Glutamatergic neuron (in vitro differentiated cells): ENCODE measurements at places on chromosomes 11 and 22. TPM values are rescaled to one million over a fixed set of nuclear protein-coding genes. Genes with fewer than 3 reads are reported as not detected.

Gene CFAP300
- total RNA-seq: 1.4 TPM

Gene MYBPC3
- total RNA-seq: not detected

Gene CD3D
- total RNA-seq: not detected

Gene PTDSS2
- 123 TPM for total RNA-seq

Gene C11orf87
- total RNA-seq: 0.27 TPM

Gene ISX
- not detected for total RNA-seq

Gene GAL3ST3
- total RNA-seq: 2.4 TPM

Gene RAG2
- total RNA-seq: not detected

Gene NXPE2
- not detected for total RNA-seq

Gene FIBIN
- total RNA-seq: 0.22 TPM

DNA sequence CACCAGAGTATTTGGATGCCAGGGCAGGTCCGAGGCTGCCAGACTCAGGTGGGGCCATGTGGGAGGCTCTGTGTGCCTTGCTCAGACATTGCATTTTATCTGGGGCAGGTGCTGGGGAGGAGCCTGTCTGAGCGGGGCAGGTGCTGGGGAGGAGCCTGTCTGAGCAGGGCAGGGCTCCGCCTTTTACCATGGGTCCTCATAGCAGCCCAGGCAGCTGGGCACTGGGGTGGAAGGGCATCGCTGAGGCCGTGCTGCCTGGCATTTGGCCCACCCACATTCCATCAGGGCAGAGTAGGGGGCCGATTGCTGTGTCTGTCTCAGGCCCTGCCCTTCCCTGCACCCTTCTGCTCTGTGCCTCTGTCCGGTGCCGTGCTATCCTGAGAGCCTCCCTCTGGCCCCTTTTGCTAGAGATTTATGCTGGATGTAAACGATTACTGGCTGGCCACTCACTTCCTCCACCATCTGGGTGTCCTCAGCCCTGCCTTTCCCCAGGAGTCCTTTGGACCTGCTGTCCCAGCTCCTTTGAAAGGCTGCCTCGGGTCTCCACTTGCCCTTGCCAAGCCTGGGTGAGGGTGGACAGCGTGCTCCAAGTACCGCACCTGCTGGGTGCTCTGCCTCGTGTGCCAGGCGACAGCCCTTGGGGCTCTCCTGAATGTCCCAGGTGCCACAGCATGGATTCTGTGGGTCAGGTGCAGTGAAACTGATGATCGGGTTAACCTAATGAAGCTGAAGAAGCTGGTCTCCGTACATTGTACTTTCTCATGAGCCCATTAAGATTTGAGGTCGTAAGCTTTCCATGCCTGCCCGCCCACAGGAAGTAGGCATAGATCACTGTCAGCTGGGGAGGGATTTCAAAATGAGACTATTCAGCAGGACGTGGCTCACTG, 281.6 kb downstream of the TBC1D22A start:
- H3K4me1 ChIP-seq: peaks cover 15% of the 10 kb centered on the region
- peak; percentile 42 for DNase-seq
- no peak overlapping the region for H3K4me3 ChIP-seq
- H3K27me3 ChIP-seq: peaks cover 12% of the 10 kb centered on the region
- H3K27ac ChIP-seq: no peak overlapping the region

DNA sequence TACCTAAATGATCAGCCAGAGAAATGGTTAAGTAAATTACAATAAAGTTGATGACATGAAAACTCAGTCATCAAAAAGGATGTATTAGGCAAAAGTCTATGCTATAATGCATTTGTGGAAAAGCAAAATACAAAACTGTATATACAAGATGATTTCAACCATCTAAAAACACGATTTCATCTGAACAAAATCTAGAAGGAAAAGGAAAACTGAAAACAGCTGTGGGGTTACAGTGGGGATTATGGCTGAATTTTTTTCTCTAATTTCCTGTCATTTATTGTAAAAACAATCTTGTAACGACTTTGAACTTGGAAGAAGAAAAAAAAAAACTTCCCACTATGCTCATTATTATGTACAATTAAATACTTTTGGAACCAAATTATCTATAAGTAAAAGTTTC, 30.3 kb downstream of the CHEK2 start:
- H3K36me3 ChIP-seq: no peaks in the 10 kb centered on the region
- no peaks in the 10 kb centered on the region for H3K27me3 ChIP-seq
- DNase-seq: no peak
- no peak overlapping the region for H3K27ac ChIP-seq
- no peak overlapping the region for H3K4me3 ChIP-seq

DNA sequence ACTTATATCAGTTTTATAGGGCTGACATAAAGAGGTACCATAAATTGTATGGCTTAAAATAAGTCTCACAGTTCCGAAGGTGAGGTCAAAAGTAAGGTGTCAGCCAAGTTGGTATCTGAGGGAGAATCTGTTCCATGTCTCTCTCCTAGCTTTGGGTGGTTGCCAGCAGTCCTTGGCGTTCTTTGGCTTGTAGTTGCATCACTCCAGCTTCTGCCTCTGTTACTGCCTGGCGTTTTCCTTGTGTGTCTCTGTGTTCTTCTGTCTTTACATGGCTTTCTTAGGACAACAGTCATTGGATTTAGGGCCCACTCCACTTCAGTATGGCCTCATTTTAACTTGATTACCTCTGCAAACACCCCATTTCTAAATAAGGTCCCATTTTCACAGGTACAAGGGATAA, 16.7 kb downstream of the MMP7 start:
- no peak for DNase-seq
- no peaks in the 10 kb centered on the region for H3K36me3 ChIP-seq
- no peaks in the 10 kb centered on the region for H3K4me1 ChIP-seq
- no peak overlapping the region for H3K4me3 ChIP-seq
- H3K27me3 ChIP-seq: no peaks in the 10 kb centered on the region

DNA sequence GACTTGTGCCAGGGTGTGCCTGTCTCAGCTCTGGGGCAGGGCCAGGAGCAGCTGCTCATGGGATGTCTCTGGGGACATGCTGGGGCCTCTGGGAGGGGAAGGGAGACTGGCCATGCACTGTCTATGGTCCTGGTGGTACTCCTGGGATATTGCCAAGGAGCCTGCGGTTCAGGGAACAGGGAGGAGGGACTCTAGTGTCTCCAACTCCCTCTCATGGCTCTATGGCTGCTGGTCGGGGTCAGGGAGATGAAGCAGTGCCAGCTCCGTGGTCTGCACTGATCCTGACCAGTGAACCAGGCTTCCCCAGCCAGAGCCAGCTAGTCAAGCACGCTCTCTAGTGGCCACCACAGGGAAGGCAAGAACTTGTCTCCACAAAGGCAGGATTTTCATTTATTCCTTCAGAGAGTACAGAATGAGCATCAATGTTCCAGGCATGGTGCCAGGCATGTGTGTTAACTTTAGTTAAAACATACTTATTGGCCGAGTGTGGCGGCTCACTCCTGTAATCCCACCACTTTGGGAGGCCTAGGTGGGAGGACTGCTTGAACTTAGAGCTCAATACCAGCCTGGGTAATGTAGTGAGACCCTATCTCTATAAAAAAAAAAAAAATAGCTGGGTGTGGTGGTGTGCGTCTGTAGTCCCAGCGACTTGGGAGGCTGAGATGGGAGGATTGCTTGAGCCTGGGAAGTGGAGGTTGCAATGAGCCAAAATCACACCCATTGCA, 2.5 kb upstream of the BEST1 start:
- peak overlapping the region; percentile 43 for H3K27ac ChIP-seq
- peak; percentile 87 for DNase-seq
- peaks cover 16% of the 10 kb centered on the region for H3K4me1 ChIP-seq
- peaks cover 6% of the 10 kb centered on the region for H3K27me3 ChIP-seq

DNA sequence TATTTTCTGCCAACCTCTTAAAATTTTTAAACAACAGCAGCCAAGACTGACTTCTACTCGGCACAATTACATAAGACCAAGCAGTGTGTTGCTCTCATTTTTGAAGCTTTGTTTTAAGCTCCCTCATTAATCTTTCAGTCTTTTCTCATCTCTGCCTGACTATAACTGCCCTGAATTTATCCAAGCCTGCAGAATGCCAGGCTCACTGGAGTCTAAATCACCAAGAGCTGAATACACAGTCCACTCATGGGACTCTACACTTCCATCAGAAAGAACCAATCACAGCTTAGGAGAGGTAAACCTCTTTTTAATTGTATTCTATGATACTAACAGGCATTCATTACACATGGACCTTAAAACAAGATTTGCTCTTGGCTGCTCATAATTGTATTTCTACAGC, 178.7 kb downstream of the CADM1 start:
- peaks cover 13% of the 10 kb centered on the region for H3K27me3 ChIP-seq
- H3K4me3 ChIP-seq: peak overlapping the region; percentile 66
- H3K27ac ChIP-seq: peak overlapping the region; percentile 76
- DNase-seq: no peak
- H3K4me1 ChIP-seq: peaks cover 51% of the 10 kb centered on the region

DNA sequence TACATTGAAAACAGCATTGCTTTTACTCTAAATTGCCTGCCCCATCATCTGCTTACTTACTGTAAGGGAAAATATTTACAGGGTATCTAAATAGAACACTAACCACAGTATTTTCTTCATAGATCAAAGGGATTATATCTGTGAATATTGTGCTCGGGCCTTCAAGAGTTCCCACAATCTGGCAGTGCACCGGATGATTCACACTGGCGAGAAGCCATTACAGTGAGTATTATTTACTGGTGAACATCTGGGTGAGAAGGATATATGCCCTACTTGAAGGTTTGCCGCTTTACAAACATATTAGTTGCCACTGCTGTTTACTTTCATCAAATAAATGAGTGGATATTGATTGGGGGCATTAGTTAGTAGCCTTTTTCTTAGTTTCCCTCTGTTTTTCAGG, 5.9 kb upstream of the CNTF start:
- no peak overlapping the region for H3K27ac ChIP-seq
- DNase-seq: no peak
- H3K4me3 ChIP-seq: no peak overlapping the region
- H3K27me3 ChIP-seq: peaks cover 6% of the 10 kb centered on the region

- H3K27ac ChIP-seq: no peak overlapping the region
- H3K4me3 ChIP-seq: no peak overlapping the region
- peaks cover 5% of the 10 kb centered on the region for H3K27me3 ChIP-seq
- no peaks in the 10 kb centered on the region for H3K36me3 ChIP-seq
Measured at GRCh38 chr11:742156-742546, 5.1 kb upstream of the TALDO1 start.

DNA sequence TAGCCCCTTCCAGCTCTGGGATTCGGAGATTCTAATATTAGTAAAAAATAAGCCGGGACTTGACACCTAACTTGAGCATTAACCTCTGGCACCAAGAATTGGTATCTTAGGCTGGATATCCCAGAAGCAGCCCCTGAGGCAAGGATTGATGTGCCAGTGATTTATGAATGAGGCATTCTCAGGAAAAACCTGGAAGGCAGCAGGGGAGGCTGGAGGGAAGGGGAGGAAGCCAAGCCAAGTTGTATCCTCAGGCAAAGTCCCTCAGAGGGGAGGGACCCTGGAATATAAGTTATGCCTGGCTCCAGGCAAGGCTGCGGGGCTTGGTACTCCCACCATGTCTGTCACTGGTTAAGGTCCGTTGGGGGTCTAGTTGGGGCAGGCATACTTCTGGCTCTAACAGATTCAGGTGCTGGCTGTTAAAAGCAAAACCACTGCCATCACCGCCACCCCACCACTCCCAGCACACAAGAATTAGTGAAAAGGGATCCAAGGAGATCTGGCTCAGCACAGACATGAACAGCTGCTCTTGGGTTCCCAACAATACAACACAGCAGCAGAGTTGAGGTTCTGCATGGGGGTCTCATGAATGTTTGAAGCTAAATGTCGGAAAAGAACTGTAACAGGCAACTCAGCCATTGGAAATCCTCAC, 29.8 kb downstream of the LMO2 start:
- H3K36me3 ChIP-seq: no peaks in the 10 kb centered on the region
- no peak for DNase-seq
- H3K4me3 ChIP-seq: no peak overlapping the region
- peaks cover 1% of the 10 kb centered on the region for H3K27me3 ChIP-seq
- peaks cover 11% of the 10 kb centered on the region for H3K4me1 ChIP-seq
- H3K27ac ChIP-seq: no peak overlapping the region

- no peak for DNase-seq
- H3K36me3 ChIP-seq: no peaks in the 10 kb centered on the region
- no peaks in the 10 kb centered on the region for H3K27me3 ChIP-seq
- no peak overlapping the region for H3K27ac ChIP-seq
Measured at GRCh38 chr11:58641803-58642581, 19.5 kb downstream of the CNTF start.

GRCh38 chr11:63970902-63971301, 3.5 kb upstream of the COX8A start:
- peaks cover 9% of the 10 kb centered on the region for H3K4me1 ChIP-seq
- no peak for DNase-seq
- peaks cover 6% of the 10 kb centered on the region for H3K27me3 ChIP-seq
- no peak overlapping the region for H3K27ac ChIP-seq

GRCh38 chr11:73413256-73413655, 37.1 kb downstream of the RELT start:
- DNase-seq: no peak
- H3K4me1 ChIP-seq: peaks cover 5% of the 10 kb centered on the region
- no peak overlapping the region for H3K4me3 ChIP-seq
- peaks cover 8% of the 10 kb centered on the region for H3K27me3 ChIP-seq
- peaks cover 8% of the 10 kb centered on the region for H3K36me3 ChIP-seq
- no peak overlapping the region for H3K27ac ChIP-seq

DNA sequence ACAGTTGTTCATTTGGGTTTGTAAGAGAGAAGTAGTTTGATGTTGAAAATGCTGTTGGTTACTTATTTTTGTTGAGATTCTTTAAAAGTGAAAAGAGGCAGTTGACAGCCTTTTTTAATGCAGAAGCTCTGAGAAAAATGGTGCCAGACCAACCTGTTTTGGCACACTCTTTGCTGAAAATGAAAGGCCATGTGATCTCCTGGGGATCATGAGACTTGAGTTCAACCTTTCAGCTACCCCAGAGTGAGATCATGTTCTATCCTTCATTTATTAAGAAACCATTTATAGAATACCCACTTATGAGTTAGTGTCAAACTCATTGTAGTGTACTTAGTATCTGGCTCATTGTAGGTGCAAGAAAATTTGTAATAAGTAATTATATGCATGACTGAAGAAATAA, 196.2 kb downstream of the MAML2 start:
- H3K27me3 ChIP-seq: no peaks in the 10 kb centered on the region
- DNase-seq: no peak
- no peaks in the 10 kb centered on the region for H3K36me3 ChIP-seq
- H3K4me1 ChIP-seq: no peaks in the 10 kb centered on the region
- H3K4me3 ChIP-seq: no peak overlapping the region

DNA sequence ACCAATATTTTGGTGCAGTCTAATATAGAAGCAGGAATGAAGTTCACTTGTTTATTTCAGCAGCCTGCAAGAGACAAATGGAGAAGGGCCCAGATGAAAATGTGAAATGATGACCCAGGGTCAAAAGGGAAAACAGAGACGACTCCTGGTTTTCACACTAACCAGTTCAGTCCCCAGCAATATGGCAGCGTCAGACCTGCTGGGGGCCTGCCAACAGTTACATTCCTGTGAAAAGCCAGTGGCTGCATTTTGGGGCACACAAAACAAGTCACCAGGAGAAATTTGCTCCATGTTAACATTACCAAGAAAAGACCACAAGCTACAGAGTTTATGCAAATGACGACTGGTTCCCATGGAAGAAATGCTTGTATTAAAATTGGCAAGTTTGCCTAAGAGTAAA, 80.2 kb downstream of the CCDC34 start:
- no peak overlapping the region for H3K4me3 ChIP-seq
- no peak overlapping the region for H3K27ac ChIP-seq
- H3K4me1 ChIP-seq: no peaks in the 10 kb centered on the region
- H3K36me3 ChIP-seq: no peaks in the 10 kb centered on the region
